ENCODE measurements at places on chromosomes 16 and 17.

DNA sequence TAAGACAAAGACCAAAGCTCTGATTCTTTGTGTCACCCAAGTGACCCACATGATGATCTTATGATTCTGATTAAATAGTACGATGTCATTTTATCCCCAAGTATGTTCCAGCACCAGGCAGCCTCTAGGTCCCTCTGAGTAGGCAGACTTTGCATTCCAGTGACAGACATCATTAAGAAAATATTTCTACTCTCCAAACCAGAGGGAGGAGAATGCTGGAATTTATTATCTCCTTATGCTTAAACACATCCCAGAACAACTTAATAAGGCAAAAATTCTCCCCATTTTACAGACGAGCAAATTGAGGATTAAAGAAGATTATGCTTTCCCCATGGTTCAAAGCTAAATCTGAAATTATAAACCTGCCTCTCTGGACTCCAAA, 192.8 kb upstream of the CDH11 start:
- DNase-seq = no peak

DNA sequence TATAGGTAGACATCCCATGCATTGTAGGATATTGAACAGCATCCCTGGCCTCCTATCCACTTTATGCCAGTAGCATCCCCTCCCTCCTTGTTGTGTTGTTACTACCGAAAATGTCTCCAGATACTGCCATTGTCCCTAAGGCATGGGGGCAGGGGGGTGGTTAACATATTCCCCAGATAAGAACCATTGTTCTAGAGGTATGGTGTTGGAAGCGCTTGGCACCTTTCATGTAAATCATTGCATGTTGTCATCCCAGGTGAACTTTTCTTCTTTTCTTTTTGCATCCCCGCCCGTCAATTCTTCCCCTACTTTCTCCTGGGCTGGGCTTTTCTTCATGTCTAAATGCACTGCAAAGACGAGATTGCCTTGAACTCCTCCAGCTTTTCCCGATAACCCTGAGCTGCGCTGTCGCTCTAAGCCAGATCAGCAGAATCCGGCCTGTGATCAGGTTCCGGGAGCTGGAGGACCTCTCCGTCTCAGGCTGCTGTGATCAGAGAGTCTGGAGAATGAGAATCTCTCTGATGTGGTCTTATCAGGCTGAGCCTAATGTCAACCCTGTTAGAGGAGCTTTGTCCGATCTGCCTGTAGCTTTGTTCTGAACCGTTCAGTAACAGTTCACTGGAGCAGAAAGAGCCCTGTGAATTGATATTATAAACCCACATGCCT, 76.2 kb downstream of the RBFOX1 start:
- no peak for DNase-seq

- no peak for DNase-seq
These were observed 19.2 kb downstream of the CLEC19A start for GRCh38 chr16:19304750-19305149.

DNA sequence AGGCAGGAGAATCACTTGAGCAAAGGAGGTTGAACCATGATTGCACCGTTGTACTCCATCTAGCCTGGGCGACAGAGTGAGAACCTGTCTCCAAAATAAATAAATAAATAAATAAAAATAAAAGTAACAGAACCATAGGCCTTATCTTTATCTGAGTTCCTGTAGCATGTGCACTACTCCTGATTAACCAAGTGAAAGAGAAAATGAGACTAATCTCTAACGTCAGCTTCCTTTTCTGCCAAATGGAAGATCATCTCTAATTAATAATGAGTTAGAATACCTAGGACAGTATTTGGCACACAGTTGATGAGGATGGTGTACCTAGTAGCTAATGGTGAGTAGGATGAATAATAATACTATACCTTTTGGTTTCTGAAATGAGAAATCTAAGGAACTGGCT, 520.4 kb downstream of the WWOX start:
- DNase-seq = no peak

GRCh38 chr17:79778504-79779083, 646 bp downstream of the CBX2 start:
- no peak for DNase-seq

GRCh38 chr17:66904760-66905624, 59.5 kb upstream of the CACNG4 start:
- no peak for DNase-seq

DNA sequence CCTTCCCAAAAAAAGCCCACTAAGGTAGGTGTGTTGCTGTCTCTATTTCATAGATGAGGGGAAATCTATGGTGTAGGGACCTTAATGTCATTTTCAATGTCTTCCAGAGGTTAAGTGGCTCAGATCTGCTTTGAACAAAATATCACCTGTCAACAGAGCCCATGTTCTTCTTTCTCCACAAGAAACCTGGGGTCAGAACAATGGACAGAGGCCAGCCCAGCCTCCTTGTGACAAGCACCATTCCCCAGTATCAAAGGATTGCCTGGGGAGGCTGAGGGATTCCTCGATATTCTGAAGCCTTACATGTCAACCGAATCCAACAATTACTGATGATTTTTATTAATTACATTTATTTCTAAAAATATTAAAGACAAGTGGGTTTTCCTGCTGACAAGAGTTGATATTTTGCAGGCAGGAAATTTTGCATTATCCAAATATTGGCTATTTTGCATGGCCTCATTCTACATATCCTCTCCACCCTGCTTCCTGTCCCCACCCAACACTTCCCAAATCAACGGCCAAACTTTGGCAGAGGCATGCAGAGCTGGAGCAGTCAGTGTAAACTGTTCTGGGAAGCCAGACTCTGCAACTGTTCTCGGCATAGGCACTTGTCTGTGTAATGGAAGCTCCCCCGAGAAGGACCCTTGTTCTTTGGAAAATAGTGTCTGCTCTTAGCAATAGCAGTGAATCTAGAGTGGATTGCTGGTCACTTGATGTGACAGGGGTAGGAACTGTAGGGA, 281.5 kb downstream of the HS3ST3A1 start:
- no peak for DNase-seq

DNA sequence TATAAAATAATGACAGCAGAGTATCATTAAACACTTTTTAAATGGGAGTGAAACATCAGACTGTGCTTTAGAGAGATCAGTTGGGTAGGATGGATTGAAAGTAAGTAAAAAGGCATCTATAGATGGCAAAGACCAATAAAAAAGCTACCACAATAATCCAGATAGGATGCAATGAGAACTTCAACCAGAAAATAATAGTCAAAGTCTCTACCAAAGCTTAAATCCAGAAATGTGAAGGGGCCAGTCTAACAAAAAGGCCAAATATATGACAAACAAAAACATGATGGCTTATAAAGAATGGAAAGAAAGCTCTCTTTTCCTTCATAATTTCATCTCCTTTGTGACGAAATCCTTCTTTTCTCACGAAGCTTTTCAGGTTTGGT, 12.3 kb downstream of the KANSL1 start:
- DNase-seq = no peak

- peak; percentile 24 for DNase-seq
These were observed 28.8 kb upstream of the GINS2 start for GRCh38 chr16:85717393-85718152.

GRCh38 chr16:25141648-25142047, 30.1 kb downstream of the LCMT1 start:
- DNase-seq = no peak

DNA sequence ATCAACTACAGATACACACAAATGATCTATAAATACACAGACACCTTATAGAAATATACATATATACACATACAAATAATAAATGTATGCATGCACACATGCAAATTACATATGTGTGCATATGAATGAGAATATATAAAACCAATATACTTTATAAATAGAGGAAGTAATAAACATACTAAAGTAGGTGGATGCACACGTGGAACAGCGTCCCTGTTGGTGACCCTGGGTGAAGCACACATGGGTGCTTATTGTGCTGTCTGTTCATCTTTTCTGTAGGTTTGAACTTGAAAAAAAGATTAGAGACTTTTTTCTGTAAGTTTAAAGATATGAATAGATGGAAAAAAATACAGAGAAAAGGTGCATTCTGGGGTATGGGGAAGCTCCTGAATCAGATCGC, 111.3 kb downstream of the SDR42E1 start:
- no peak for DNase-seq

DNA sequence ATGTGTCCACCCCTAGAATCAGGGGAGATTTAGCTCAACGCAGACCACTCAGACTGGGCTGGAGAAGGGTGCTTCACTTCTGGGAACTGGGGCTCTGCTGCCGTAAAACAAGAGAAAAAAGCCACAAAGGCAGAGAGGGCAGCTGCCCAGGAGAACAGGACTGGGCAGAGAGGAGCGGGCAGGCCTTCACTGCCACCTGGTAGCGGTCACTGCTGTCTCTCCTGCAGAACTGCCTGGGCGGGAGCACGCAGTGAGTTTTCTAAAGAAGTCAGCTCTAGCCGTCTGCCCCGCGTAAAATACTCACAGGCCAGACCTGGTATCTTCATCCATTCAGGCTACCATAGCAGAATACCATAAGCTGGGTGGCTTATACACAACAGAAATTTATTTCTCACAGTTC, 103.8 kb downstream of the AMFR start:
- no peak for DNase-seq

- no peak for DNase-seq
These were observed 95.7 kb downstream of the STX8 start for GRCh38 chr17:9479964-9480363.

DNA sequence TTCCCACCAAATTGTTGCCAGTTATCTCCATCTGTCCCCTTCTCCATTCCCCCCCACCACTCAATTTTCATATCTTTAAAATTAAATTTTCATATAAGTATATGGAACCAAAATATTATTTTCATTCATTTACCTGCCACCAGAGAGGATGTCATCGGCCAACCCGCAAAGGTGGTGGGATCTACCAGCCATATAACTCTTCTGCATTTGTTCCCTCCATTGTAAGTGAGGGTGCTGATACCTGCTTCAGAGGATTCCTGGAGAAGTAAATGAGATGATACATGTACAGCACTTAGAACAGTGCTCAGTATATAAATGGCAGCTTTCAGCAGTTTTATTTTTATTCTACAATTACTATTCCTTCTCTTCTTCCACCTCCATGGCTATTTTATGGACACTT, 15.0 kb downstream of the HLF start:
- DNase-seq = no peak

DNA sequence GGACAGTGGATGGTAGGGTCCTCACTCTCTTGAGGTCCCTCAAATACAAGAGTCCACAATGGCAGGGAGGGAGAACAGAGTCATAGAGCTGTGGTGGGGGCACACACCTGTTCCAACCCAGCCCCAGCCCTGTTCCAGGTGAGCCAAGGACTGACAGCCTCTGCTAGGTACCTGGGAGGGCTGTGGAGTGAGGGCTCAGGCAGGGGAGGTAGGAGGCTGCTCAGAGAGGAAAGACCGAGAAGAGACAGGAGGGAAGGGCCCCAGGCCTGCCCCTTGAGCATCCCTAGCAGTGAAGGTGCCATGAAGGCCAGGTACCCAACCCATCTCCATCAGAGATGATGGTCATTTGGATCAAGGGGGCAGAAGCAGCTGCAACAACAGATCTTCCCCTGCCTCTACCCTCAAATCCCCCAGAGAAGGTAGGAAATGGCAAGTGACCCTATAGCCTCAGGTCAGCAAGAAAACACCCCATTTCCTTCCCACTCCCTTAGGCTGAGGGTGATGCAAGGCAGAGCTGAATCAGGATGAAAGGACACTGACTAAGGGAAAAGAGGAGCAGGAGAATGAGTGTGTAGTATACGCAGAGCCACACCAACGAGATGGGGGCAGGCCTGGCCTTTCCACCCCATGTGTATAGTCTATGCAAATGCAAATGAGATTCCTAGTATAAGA, 28.6 kb downstream of the CD300LG start:
- no peak for DNase-seq

Data from amniotic stem cell (primary cell).